ENCODE measurements at places on chromosomes 5 and 9.

GRCh38 chr9:114410910-114411309 is 23.1 kb upstream of the AKNA start:
- no peak for DNase-seq

DNA sequence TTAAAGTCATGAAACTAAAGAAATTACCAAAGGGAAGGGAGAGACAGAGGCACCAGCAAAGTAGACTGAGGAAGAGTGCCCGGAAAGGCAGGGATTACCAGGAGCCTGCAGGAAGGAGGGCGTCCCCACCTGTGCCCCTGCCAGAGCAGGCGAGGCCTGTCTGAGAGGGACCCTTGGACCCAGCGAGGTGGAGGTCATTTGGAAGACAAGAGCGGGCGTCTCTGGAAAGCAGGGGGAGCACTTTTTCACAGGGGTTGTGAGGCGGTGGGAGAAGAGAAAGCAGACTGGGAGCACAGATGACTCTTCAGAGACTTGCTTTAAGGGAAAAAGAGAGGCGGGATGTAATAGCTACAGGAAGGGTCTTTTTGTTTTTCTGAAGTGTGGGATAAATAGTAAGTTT is 27.5 kb upstream of the SLC2A8 start:
- DNase-seq: no peak

- DNase-seq: no peak
Measured at GRCh38 chr5:62653864-62654575, 75.4 kb downstream of the LRRC70 start.

DNA sequence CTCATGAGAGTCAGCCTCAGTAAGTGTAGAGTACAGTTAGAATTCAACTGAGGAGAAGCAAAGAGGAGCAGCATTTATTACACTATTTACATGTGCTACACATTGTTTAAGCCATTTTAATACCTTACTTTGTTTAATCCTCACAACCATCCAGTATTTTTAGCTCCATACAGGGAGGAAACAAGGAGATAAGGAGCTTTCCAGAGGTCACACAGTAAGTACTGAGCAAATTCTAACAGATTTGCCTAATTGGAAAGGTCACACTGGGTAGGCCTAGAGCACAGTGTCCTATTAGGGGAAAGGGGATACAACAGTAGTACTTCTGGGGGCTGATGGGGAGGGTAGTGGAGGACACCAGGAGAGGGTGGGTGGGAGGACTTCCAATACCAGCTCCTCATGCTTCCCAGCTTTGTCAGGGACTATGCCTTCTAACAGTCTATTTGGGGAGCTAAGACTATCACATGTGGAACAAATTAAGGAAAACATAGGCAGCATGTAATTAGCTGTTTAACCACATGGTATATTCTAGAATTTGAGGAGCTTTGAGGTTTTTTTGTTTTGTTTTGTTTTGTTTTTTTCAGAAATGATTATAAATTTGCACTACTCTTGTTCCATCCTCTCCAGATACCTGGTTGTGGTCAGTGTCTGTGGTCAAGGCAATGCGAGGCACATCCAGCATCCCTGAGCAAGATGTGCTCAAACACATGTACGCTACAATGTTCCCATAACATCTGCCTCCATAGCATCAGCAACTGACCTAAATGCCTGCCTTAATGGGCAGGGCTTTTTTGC is 96.0 kb upstream of the SLC12A2 start:
- no peak for DNase-seq

- DNase-seq: no peak
Measured at GRCh38 chr9:70784456-70784855, 337.0 kb downstream of the TRPM3 start.

- no peak for DNase-seq
Measured at GRCh38 chr5:150587016-150587415, 53.4 kb upstream of the SYNPO start.

DNA sequence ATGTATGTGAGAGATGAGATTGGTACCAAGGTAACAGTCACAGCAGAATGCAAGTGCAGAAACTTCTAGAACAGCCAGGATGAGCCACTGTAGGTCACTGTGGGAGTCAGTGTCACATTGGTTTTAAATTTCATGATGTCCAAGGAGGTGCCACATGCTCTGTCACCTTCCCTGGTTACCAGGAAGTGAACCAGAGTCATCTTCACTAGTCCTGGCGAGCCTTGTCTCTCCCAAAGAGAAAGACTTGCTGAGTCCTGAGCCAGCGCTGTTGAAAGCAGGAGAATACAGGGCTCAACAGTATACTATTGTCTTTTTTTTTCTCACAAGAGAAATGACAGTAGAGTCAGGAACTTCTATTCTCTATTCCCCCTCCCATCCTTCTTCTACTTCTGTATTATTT is 615.5 kb downstream of the RAB3C start:
- DNase-seq: no peak

DNA sequence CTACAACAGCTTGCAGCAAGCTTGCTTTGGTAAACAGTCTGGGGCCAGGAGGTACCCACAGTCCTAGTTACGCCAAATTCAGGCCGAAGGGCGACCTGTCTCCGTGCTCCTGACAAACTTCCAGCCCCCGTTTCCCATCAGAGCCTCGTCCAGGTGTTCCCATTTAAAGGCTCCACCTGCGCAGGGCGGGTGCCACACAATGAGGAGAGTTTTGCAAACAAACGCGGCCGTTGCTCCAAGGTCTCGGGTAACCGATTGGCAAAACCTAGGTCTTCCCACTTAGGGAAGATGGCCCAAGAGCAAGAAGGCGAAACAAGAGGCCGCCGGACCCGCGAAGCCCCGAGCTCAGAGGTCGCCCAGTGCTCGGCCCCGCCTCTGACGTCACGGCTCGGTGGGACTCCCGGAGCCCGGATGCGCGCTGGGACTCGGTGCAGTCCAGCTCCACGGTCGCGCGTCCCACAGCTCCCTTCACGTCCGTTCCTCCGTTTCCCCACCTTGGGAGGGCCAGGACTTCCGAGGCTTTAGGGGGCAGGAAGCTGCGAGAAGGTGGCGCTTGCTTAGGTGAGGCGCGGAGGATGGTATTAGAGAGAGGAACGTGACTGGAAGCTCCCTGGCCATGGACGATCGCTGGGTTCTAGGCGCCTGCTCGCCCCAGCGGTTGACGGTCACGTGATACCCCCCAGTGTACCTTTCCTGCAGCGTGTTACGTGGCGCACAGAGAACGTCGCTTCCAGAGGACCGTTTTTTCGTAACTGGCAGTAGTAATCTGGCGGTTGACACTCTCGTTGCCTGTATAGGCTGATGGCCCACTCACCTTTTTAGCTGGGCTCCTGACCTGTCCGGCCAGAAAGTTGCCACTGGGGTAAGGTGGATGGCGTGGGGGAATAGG is 41.8 kb upstream of the KDM4C start:
- peak; percentile 65 for DNase-seq

GRCh38 chr5:14449052-14449661 is 132.4 kb upstream of the OTULINL start:
- DNase-seq: no peak

- no peak for DNase-seq
Measured at GRCh38 chr5:103031607-103032006, 88.3 kb downstream of the GIN1 start.

DNA sequence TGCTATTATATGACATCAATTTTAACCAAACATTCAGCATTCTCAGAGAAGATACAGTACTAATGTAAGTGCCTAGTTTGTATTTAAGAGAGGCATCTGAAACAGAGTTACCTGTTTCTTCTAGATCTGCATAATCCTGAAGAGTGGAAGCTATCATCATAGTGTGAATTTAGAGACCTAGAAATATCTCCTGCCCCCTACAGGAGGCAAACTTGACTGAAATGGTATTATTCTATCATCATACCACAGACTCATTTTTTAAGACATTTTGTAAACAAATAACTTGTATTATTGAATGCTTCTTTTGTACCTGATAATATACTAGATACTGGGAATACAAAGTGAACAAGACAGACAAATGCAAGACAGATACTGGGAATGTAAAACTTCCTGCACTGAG is 216.8 kb upstream of the RPS23 start:
- no peak for DNase-seq

DNA sequence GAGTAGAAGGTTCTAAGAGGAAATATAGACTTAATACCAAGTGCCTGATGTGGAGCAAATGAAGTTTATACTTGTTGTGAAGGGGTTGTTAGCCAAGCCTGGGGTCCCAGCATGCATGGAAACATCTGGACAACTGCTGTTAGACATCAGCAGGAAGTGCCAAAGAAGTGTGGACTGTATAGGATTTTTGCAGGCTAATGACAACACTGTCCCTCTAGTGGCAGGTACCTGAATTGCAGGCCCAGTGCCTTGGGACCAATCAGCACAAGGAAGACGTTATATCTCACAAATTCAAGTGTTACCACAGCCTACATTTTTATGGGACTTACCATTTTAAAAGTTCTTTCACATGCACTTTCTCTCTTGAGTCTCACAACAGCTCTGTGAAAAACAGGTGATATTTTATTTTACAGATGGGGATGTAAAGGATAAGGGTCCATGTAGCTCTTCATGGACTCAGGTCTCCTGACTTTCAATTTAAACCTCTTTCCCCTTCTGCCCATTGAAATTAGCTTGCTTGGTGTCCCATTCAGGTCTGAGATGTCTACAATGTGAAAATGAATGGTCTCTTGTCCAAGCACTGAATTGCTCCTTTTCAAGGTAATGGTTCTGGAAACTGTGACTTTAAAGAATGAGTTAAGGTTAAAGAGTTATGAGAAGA is 89.0 kb upstream of the MAP1B start:
- peak; percentile 27 for DNase-seq

DNA sequence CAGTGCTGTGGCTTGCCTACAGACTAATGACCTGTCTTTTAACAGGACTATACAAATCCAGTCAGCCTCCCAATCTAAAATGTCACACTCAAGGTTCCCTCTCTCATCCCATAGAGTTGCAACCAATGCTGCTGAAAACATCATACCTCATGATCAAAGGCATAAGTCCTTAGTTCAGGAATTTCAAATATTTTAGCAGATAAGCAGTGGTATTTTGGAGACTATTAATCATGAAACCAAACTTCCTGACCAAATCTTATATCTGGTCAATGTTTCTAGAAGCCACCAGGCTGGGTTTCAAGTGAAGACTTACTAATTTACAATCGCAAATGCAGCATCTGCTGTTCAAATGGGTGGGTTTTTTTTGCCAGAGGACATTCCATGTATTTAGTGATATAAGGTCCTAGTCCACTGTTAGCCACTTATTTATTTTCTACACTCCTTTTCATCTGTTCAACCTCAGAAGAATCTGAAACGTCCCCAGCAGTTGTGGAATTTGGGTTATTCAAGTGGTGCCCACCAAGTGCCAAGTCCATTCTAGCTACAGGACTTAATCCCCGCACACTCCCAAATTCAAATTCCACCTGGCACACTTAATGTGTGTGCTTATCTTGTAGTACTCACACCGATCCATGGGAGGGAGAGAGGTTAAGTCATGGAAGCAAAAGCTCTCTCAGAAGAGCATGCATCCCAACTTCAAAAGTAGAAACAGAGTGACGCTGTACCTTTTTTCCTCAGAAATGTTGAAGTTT is 5.8 kb downstream of the TAS2R1 start:
- no peak for DNase-seq

- no peak for DNase-seq
Measured at GRCh38 chr5:78490709-78491485, 130.5 kb downstream of the SCAMP1 start.

DNA sequence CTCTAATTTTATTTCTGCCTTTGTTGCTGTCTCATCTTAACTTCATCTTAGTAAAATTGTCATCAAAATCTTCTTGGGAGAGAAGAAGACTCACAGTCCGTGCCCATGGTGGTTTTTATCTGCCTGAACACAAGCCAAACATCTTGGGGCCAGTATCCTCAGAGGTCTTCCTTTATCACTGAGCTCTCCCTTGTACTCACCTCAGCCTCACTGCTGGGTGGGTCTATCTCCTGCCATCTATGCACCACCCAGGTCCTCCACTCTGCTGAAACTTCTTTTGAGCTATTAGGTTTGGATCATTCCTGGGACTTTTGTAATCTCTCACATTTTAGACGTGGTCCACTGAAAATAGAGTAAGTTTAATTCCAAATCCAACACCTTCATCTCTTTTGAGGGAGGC is 116.3 kb upstream of the EPB41L4A start:
- DNase-seq: no peak

- DNase-seq: no peak
Measured at GRCh38 chr9:33109850-33110595, 33.5 kb upstream of the SMU1 start.

DNA sequence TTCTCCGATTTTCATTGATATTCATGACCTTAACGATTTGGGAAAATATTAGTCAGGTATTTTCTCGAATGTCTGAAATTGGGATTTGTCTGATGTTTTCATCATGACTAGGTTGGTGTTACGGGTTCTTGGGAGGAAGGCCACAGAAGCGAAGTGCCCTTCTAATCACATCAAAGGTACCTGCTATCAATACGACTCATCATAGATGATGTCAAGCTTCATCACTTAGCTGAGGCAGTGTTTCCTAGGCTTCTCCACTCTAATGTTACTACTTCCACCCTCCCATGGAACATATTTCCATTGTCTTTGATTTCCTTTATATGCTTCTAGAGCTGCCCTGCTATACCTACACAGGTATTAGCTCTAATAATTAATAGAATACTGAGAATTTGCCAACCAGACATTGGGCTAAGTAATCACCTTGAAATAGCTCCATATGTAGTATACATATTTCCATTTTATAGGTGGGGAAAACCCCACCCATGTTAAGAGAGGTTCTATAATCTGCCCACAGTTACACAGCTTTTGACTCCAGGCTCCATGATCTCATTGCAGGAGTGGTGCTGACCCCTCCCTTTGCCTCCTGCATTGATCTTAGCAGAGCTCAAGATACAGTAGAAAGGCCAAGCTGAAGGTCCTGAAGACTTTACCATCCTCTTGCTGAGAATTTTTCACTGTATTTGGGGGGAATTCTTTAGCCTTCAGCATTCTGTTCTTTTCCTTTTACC is 238.6 kb upstream of the ADAMTSL1 start:
- DNase-seq: no peak

DNA sequence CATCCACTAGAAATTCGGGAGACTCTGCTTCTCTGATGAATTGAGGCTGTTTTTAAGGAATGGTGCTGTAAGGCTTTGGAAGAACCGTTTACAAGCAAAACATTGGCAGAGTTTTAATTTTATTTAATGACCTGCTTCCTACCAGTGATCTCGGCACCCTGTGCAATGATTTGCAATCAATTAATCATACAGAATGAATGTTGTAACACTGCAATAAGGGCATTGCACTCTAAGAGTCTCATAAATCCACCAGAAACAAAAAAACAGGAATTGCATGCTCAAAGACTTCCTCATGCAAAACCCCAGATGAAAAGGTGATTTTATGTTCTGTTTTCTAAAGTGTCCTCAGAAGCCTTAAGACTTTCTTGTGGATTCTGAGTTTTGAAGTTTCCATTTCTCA is 295.7 kb downstream of the ARHGEF28 start:
- DNase-seq: no peak

DNA sequence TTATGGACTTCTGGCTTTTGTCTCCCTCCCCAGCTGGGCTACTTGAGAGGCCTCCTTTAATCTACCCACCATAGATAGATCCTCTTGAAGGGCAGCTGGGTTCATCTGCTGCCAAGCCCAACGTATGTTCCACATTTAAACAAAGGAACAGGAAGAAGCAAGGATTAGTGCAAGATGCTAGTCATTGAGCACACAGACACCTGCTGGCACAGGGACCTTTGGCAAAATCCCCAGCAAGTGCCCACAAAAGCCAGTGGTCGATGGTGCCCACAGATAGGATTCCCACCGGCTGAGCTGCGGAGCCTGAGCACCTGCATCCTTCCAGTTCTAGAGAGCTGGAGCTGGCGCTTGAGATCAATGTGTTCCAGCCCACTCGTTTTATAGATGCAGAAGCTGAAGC is 57.7 kb upstream of the SHB start:
- DNase-seq: no peak

- no peak for DNase-seq
Measured at GRCh38 chr5:111313017-111313724, 89.0 kb downstream of the CAMK4 start.

Data from stimulated activated CD8-positive, alpha-beta memory T cell treated with anti-CD3 and anti-CD28 coated beads, Interleukin-15, amount 100 ng/mL, for 48 hours (primary cell).